ENCODE measurements at places on chromosomes 1 and 21.

DNA sequence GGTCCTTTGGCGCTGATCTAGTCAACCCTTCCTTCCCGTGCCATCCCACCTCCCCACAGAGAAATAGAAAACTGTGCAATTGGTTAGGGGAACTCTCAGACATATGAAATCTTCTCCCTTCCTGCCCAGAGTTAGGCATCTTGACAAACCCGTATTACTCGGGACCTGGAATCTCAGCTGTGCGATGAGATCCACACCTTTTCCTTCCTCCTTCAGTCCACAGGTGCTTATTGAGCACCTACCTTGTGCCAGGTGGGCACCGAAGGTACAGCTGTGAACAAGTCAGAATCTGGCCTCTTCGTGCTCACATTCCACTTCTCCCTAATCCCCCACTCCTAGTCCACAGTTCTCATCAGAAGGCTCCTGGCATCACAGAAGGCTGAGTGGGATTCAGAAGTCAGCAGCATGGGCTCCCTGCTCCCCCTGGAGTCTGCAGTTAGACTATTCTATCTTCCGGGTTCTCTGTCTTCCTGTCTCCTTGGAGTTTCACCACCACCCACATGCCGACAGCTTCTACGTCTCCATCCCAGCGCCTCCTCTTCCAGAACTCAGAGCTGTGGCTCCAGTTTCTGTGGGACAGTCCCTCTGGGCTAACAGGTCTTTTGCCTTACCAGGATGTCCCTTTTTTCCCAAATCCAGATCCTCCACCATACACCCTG lies 23.0 kb downstream of the KNCN start:
- no peak for DNase-seq

DNA sequence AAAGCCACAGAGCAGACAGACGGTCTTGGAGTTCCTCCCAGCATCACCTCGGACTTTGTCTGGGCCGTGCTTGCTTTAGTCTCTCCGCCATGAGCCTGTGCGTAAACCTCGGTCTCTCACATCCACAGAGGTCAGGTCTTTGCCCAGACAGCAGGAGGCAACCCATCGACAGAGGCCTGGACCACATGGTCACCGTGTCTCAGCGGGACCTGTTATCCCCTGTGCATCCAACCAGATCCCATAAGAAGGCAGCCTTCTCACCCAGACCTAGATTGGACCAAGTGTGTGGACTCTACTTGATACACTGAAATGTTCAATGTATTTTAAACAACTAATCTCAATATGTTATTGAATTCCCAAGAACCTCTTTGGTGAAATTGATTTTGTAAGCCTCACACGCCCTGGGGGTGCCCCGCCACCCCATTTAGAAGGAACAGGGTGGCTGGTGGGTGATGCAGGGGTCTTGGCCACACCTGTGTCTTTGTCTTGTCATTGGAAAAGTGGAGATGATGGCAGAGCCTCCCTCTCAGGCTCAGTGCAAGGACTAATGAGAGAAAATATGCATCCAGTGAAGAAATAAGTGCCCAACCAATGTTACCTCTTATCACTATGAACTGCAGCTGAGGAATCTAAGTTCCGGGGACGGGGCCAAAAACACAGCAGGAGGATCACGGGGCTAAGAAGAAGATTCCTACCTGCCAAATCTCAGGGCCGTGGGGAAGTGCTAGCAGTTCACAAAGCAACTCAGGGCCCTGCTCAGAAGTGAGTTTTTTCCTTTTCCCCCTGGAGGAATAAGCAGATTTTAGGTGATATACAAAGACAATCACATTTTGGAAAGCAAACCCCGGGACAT lies 101.6 kb upstream of the BACE2 start:
- no peak for DNase-seq

- DNase-seq: no peak
These were observed 15.8 kb downstream of the INPP5B start for GRCh38 chr1:37931102-37931360.

DNA sequence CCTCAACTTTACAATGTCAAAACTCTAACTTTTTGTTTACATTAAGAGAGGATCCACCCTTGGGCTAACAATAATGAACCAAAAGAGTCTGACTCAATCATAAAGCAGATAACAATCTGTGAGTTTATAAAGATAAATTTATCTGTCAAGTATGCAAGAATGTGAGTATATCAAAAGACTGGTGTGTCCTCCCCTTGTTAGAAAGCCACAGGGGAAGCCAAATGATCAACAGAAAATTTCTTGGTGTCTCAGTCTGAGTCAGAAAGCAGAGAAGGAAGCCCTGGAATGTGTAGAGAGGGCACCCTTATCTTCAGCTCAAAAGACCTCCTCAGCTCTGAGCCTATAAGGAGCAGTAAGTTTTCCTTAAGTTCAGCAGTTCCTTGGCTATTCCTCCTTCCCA lies 13.9 kb upstream of the PDIK1L start:
- no peak for DNase-seq

GRCh38 chr1:227058321-227058751 lies 118.2 kb downstream of the COQ8A start:
- no peak for DNase-seq

GRCh38 chr1:169175461-169175860 lies 69.0 kb downstream of the ATP1B1 start:
- DNase-seq: no peak

- DNase-seq: no peak
These were observed 30.8 kb downstream of the RNF19B start for GRCh38 chr1:32933742-32934322.

- no peak for DNase-seq
These were observed 411.7 kb downstream of the PTPRU start for GRCh38 chr1:29648026-29648425.

GRCh38 chr1:205571747-205572146 lies 60.1 kb downstream of the ELK4 start:
- DNase-seq: no peak

- no peak for DNase-seq
These were observed 124.3 kb downstream of the TRABD2B start for GRCh38 chr1:47872886-47873285.

- DNase-seq: peak; percentile 23
These were observed 4.3 kb downstream of the S100A10 start for GRCh38 chr1:151989211-151989862.

DNA sequence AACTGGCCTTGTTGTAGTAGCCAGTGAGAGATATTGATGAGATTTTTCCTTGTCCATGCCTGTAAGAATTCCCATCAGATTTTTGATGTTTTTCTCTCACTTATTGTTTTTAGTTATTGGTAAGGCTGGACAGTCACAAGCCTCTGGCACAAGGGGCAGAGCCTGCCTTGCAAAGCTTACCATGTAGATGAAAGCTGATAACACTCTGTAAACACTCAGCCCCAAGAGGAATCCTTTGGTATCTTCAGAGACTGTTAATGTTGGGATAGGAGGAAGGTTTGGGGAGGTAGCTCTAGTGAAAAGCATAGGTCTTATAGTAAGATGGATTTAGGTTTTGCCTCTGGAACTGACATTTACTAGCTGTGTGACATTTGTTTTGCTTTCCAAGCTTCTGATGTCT lies 37.7 kb downstream of the MARK1 start:
- no peak for DNase-seq

DNA sequence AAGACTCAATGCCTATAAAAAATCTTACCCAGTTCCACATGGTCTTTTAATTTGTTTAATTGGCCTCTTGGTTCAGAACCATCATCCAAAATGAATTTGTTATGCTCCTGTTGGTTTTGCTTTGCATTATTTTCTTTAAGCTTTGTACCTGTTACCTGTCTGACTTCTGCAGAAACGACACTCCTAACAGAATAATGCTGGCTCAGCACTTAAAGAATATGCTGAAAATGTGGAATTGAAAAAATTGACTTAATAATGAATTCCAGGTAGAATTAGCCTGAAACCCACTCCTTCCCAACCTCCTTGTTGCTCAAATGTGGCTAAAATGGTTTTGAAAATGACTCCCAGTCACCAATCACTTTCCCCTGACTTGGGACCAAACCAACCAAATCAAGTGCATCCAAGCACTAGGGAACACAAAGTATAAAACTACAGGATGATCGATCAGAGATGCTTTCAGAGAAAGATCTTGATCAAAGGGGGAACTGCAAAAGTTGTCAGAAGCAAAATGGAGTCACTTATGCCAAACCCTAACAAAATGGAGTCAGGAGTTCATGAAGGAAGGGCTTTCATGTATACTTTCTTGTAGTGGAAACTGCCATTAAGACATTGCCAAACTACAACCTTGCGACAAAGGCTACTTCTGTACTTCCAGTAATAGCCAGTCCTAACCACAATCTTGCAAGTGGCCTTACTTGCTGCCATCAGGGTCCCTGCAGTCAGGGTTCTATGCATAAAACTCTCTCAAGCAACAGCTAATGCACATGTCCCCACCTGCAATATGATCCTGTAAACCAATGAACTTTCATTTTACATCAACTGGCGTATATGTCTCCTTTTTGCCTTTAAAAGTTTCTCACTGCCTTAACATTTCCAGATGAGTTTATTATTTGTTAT lies 5.4 kb downstream of the GBP7 start:
- no peak for DNase-seq

DNA sequence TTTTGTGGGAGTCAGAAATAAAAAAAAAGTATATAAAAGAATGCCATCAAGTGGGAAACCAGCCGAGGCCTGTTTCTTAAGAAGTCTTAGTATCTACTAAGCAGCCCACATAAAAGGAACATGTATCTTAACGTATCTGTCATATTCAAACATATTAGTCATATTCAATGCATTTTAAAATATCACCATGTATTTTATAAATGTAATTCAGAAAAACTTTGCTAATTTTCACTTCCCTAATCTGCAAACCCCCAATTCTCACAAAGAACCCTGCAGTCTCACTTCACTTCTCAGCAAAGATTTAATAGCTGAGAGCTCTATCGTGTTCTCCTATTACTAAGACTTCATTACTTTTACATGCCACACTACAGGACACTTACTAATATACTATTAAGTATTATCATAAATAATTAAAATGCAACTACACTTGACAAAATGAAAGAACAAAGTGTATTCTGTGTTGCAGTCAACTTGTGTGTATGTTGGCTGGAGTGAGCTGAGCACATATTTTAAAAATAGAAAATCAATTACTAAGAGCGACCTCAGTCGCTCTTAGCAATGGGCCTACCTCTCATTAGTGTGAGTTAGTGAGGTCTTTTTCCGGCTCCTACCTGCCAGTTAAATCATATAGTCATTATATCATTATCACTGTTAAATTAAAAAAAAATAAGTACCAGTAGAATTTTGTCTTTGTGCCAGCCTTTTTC lies 484.3 kb downstream of the LMO4 start:
- no peak for DNase-seq

GRCh38 chr1:7313826-7314225 lies 457.3 kb upstream of the VAMP3 start:
- DNase-seq: no peak

GRCh38 chr1:55536545-55536865 lies 321.3 kb upstream of the USP24 start:
- no peak for DNase-seq

GRCh38 chr1:41578712-41579335 lies 94.3 kb upstream of the EDN2 start:
- DNase-seq: no peak

GRCh38 chr1:68338081-68338480 lies 105.8 kb upstream of the WLS start:
- DNase-seq: no peak

- DNase-seq: no peak
These were observed 40.5 kb downstream of the RPRD2 start for GRCh38 chr1:150404465-150404864.

GRCh38 chr1:228312136-228312764 lies 94.4 kb downstream of the TRIM11 start:
- no peak for DNase-seq

GRCh38 chr1:184775329-184775728 lies 20.7 kb upstream of the EDEM3 start:
- no peak for DNase-seq

DNA sequence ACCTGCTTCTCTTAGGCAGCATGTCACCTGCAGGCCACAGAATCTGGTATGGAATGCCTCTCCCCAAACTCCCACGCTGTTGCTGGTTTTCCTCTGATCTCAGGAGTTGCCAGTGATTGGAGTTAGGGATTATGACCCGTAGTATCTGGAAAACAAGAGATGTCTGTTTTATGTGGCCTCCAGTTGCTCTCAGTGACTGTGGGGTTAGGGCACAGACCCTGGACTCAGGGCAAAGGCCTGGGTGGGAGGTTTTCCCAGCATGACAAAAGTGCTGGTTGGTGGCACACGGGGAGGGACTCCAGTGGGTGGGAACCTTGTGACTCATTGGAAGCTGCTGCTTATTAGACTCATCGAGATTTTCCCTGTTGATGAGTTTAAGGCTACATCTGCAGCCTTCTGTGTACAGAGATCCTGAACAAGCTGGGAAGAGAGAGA lies at the start of gene NR1I3:
Gene NR1I3 (minus strand): TSS at position 165 of the 435 bp plus-strand sequence. CDS start 1,638 bp downstream, outside the sequence.
- no peak for DNase-seq

DNA sequence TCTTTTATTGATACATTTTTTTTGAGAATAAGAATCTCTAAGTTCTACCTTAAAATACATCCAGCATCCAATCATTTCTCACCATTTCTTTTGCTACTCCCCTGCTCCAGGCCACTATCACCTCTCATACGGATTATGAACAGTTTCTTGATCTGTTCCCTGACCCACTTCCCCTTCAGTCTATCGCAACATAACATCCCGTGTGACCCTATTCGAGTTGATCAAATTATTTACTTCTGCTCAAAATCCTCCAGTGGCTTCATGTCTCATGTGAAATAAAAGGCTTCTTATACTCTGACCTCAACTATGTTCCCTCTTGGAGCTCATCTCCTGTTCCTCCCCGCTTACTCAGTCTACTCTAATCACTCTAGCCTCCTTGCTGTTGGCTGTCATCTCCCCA lies 5.2 kb downstream of the ALG14 start:
- DNase-seq: no peak

DNA sequence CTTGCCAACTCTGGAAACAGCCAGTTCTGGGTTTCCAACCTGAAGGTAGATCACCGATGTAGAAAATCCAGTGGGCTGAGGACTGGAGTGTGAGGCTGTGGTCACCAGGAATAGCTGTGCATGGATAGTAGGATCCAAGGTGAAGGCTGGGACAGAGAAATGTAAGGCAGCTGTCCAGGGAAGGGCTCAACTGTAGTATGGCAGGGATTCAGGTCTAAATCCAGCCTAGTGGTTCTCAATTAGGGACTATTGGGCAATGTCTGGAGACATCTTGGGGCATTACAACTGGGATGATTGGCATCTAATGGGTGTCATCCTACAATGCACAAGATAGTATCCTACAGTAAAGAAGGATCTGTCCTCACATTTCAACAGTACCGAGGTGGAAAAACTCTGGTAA lies 67.7 kb upstream of the RUNX1 start:
- no peak for DNase-seq

- DNase-seq: no peak
These were observed 74.7 kb downstream of the NTPCR start for GRCh38 chr1:233025157-233025556.

- no peak for DNase-seq
These were observed 46.4 kb upstream of the ERG start for GRCh38 chr21:38544661-38545060.

- DNase-seq: no peak
These were observed 14.3 kb downstream of the PDZK1 start for GRCh38 chr1:145692785-145693443.

DNA sequence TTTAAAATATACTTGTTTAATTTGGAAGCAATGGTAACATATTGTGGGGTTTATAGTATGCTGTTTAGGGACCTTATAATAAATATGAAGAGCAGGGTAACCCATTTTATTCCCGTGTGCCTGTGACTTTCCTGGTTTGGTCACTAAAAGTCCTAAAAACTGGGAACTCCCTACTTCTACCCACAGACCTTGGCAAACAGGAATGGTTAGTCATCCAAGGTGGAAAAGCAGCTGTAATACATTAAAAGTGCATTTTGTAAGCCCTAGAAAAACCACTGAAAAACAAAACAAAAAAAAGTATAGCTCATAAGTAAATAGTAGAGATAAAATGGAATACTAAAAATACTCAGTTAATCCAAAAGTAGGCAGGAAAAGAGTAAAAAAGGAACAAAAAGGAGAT lies 538.9 kb downstream of the LMO4 start:
- no peak for DNase-seq
